GM13977 (cell line): ENCODE measurements at places on chromosomes 7 and 10.

DNA sequence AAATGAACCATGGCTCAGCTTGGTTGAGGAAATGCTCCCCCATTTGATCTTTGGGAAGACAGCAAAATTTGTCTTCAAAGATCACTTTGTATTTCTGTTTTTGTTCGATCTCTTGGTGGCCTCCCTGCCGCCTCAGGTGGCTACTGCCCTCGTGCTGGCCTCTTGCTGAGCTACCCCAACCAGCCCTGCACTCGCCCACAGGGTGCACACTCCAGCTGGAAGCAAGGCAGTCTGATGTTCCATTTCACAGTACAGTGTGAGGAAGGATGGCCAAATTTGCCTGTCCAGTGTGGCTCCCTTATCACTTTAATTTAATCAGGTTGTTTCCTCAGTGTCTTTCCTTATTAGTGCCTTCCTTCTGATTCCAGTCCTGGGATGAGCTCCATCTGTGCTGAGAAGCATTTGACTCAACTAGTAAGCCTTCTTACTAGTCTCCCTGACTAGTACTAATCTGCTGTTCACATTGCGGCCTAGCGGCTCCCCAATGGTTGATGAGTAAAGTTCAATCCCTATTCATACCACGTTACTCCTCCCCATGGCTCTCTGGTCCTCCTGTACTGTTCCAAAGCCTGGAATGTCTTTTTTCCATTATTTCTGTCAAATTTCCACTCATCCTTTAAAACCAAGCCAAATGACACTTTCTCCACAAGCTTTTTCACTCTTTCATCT is 8.2 kb downstream of the MYOF start:
- DNase-seq = no peak

GRCh38 chr10:12766223-12766622 is 235.3 kb downstream of the CCDC3 start:
- no peak for DNase-seq

GRCh38 chr7:11847336-11847735 is 15.3 kb upstream of the THSD7A start:
- DNase-seq = no peak

- DNase-seq = no peak
These were observed 36.7 kb downstream of the SLIT1 start for GRCh38 chr10:97149079-97149531.

GRCh38 chr7:157751406-157751805 is 414.6 kb downstream of the DNAJB6 start:
- DNase-seq = no peak

DNA sequence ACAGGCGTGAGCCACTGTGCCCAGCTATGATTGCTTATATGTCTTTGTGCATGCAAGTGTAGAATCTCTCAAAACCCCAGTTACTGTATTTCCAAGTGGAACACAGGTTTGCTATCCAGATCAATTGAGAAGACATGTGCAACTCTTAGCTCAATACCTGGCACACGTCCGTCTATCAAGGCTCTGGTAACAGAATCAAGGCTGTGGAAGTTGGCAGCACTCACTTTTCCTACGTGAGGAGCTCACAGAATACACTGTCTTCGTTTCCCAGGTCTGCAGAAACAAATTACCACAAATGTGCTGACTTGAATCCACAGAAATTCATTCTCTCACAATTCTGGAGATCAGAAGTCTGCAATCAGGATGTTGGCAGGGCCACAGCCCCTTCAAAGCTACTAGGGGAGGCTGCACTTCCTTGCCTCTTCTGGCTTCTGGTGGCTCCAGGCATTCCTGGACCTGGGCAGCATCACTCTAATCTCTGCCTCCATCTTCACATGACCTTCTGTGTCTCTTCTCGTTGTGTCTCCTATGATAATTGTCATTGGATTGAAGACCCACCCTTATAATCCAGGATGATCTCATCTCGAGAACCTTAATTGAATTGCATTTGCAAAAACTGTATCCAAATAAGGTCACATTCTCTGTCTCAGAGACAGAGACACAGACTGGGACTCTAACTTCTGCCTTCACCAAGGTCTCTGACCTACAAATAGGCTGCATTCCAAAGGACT is 84.8 kb upstream of the C7orf33 start:
- no peak for DNase-seq

GRCh38 chr10:4343873-4344272 is 482.1 kb upstream of the AKR1E2 start:
- DNase-seq = no peak

DNA sequence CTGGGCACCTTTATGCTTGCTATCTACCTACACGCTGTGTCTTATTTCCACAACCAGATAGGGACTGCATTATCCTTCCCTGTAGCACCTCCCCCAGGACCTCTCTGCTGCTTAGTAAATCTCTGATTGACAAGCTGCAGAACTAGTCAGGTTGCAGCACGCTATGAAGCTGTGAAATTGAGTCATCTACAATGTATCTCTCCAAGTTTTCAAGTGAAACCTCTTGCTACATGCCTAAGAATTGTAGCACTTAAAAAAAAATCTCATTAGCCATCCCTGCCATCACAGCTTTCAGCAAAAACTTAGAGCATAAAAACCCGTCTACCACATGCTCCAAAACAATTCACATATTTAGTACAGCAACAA is 69.7 kb upstream of the FGFR2 start:
- no peak for DNase-seq

DNA sequence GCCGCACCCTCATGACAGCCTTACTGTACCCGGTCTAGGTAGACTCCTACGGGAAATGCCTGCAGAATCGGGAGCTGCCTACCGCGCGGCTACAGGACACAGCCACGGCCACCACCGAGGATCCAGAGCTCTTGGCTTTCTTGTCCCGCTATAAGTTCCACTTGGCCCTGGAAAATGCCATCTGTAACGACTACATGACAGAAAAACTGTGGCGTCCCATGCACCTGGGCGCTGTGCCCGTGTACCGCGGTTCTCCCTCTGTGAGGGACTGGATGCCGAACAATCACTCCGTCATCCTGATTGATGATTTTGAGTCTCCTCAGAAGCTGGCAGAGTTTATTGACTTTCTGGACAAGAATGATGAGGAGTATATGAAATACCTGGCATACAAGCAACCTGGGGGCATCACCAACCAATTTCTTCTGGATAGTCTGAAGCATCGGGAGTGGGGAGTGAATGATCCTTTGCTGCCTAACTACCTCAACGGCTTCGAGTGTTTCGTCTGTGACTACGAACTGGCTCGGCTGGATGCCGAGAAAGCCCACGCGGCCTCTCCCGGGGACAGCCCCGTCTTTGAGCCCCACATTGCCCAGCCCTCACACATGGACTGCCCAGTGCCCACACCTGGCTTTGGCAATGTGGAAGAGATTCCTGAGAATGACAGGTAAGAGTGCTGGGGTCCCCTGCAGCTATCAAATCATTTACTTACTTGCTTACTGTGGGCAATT is 8.5 kb upstream of the CHCHD1 start:
- no peak for DNase-seq

- no peak for DNase-seq
These were observed 87.3 kb downstream of the IDE start for GRCh38 chr10:92486637-92487036.

GRCh38 chr10:7945034-7945433 is 109.5 kb upstream of the GATA3 start:
- DNase-seq = no peak

- no peak for DNase-seq
These were observed 345.5 kb downstream of the GALNT17 start for GRCh38 chr7:71477441-71477840.

DNA sequence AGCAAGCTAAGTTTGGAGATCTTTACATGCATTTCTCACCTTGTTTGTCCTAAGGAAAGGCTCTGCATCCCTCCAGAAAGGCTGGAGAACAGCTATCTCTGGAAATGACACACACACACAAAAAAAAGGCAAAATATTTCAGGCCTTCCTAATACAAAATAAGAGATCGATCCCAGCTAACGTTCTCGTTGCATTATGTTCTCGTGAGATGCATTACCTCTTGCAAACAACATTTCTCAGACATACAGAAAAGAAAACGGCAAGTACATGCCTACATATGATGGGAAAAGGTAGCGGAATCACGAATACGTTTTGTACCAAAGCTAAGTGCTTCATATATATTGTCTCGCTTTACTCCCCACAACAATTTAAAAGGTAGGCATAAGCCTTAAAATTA is 488 bp downstream of the MTERF1 start:
- DNase-seq = no peak

DNA sequence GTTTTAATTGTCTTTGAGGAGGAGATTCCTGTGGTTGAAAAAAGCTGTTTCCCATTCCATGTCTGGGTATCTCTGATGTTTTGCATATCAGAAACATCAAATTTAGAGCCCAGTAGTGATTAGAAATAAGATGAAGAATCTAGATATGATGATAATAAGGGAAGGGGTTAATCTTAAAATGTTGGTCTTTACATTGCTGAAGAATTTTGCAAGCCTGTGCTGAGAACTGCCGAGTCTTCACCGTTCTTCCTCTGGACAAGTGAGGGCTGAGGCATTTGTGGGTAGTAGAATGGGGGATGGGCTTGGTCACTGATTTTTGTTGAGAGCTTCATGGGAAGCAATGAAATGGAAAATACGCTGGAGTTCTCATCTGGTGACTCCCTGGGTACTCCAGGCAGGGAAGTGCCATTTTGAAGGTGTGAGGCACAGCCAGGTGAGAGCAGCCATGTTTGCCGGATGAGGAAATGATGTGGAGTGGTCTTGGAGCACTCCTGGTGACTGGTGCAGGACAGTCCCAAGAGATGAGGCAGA is 10.2 kb downstream of the TCF7L2 start:
- DNase-seq = no peak

DNA sequence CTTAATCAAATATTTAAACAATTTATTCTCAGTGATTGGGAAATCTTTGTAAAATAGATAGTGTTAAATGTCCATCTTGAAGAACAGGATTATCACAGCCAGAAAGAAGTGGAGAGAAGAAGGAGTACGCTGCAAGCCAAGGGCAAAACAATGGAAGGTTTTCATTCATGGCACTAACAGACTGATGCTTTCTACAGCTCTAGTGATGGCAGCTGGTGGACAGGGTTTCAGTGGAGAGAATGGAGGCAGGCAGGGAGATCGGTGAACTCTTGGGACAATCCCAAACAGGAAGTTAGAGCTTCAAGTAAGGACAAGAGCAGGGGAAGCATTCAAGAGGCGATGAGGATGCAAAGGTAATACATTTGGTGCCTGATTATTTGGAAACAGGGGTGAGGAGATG is 207.0 kb downstream of the JAZF1 start:
- DNase-seq = no peak

DNA sequence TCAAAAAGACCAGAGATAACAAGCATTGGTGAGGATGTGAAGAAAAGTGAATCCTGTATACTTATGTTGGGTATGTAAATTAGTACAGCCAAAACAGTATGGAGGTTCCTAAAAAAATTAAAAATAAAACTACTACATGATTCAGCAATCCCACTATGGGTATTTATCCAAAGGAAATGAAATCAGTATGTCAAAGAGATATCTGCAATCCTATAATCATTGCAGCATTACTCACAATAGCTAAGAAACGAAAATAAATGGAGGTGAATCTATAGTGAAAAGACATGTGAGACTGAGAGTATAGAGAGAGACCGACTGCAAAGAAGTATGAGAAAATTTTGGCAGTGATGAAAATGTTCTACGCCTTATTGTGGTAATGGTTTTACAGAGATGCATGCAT is 139.2 kb upstream of the TMEM168 start:
- no peak for DNase-seq

- DNase-seq = no peak
These were observed 175.3 kb downstream of the RAPGEF5 start for GRCh38 chr7:22181663-22182062.

DNA sequence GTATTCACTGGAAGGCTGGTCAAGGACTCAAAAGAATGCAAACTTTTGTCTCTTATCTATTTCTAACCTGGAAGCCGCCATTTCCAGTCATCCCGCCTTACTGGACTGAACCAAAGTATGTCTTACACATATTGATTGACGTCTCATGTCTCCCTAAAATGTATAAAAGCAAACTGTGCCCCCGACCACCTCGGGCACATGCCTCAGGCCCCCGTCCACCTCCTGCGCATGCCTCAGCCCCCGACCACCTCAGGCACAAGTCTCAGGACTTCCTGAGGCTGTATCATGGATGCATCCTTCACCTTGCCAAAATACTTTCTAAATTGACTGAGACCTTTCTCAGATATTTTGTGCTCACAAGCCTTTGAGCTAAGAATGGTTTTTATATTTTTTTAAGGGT is 148.6 kb downstream of the PTPRN2 start:
- DNase-seq = no peak

- DNase-seq = peak; percentile 18
These were observed 88.8 kb downstream of the FOXL3 start for GRCh38 chr7:378551-379455.

DNA sequence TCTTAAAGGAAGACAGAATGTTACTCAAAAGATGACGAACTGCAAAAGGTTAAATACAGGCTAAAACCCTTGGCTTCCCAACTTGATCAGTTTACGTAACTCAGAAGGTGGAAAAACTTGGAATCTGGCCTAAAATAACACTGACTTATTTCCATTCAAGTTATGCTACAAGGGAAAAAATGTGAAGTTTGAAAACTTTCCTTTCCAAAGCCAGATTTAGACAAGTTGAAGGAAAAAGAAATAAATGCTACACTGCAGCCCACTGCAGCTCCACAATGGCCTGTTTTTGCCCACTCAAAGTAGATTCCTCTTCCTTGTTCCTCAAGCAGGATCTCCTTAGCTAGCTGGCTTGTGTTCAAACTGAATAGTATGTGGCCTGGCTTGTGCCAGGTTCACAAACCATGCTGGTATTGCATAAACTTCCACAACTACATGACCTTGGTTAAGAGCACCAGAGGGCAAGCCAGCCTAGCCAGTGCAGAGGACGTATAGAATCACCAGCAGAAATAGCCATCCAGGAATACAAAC is 166.2 kb downstream of the CPEB3 start:
- DNase-seq = no peak

- no peak for DNase-seq
These were observed 15.8 kb upstream of the CPA1 start for GRCh38 chr7:130364451-130364850.

GRCh38 chr7:25597946-25598345 is 369.7 kb upstream of the NPVF start:
- DNase-seq = no peak

DNA sequence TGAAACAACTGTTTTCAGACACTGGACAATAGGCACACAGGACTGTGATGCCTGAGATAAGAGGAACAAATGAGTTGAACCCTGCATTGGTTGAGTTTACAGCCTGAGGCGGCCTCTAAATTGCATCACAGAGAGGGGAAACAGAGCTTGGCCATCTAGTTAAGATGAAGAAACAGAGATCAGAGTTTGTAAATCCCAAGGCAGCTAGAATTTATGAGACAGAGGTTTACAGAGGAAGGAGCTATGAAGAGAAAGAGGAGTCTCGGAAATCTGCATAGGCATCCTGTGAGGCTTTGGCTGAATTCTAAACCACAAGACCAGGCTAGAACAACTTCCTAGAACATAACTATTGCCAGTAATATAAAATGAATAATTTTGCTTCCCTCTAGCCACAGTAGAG is 41.0 kb upstream of the OIT3 start:
- DNase-seq = no peak

GRCh38 chr10:31611161-31611560 is 292.1 kb downstream of the ZEB1 start:
- no peak for DNase-seq

- DNase-seq = no peak
These were observed 297.8 kb downstream of the ELMO1 start for GRCh38 chr7:37150856-37151255.
